ENCODE measurements at places on chromosomes 7 and 10.

- DNase-seq, result no peak
These were observed 298.2 kb upstream of the LRGUK start for GRCh38 chr7:133828906-133829305.

DNA sequence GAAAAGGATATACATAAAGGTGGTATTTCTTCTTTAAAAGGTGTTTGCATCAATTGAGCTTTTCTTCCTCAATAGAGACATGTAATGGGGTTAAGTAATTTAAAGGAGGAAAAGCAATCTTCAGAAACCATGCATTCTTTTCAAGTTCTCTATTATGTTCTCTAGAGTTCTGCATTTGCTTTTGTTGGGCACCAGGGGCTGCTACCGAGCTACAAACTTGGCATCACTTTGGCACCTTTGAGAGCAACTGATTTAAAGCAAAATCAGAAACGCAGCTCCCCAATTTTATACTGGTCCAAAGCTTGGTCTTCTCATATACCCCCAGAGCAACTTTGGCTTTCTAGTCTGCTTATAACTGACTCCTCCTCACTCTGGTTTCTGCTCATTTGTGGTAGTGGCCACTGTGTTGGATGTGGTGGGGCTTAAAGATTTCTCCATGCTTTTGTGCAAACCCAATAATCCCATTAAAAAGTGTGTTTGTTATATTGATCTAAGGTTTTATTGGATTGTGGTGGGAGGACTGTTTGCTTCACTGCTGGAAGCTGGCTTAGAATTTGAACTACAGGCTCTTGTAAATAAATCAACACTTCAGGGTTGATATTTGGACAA, 712.1 kb downstream of the PHTF2 start:
- no peak for DNase-seq

- no peak for DNase-seq
These were observed 281.3 kb downstream of the TNS3 start for GRCh38 chr7:47300472-47301104.

GRCh38 chr7:150938566-150938965, 39.6 kb downstream of the KCNH2 start:
- no peak for DNase-seq

- no peak for DNase-seq
These were observed 186.4 kb downstream of the FAM107B start for GRCh38 chr10:14588084-14588937.

DNA sequence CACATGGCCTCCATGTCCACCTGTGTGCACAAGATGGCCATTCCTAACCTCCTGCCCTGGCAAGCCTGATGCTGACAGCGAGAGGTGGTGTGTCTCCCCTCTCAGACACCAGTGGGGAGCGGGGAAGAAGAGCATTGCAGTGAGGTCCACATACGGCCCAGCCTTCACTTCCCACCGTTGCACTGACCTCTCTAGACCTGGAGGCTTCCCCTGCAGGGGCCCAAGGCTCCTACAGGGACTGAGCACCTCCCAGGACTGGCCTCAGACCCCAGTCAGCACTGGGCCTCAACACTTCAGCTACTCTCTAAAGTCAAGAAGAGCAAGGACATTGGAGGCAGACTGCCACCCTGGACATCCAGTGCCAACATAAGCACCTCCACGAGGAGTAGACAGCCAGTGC, 15.9 kb downstream of the STK32C start:
- no peak for DNase-seq

- DNase-seq, result no peak
These were observed 16.0 kb downstream of the GRIFIN start for GRCh38 chr7:2460188-2460587.

DNA sequence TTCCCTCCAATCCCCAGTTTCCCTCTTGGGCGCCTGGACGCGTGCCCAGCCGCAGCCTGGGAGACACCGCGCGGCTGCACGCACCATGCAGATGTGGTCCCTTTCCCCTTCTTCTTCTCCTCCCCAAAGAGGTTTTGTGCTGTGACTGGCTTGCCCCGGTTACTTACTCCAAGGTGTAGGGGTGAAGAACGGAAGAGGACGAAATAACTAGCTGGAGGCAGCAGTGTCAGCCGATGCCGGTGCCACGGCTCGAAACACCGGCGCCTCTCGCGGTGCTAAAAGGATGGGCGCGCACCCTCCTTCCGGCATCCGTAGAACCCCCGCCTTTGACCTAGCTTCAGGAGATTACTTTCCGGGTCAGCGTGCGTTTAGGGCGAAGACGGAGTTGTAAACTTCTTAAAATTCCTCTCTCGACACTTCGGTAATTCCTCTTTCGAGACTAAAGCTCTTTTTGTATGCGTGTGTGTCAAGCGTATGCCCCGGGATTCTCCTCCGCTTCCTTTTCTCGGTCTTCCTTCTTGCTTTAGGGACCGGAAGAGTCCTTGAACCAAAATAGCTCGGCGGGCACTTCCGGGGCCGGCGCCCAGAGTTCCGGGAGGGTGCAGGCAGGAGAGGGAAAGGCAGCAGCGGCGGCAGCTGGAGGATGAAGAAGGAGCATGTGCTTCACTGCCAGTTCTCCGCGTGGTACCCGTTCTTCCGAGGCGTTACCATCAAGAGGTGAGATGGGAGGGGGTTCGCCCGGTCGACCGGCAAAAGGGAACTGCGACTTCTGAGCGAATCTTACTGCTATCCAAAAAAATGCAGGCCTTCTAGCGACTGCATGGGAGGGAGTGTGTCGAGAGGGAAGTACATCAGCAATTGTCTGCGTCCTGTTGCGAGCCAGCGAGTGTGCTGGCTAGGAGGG, at the start of the genes CDC123 and NUDT5:
Gene CDC123 (plus strand): TSS at position 586 of the 904 bp plus-strand sequence. CDS start 58 bp downstream, at position 644.
Gene NUDT5 (minus strand): TSS at position 289 of the 904 bp plus-strand sequence. CDS start 9,600 bp downstream, outside the sequence.
- DNase-seq, result peak; percentile 73

GRCh38 chr10:118911363-118911762, 118.2 kb upstream of the NANOS1 start:
- no peak for DNase-seq

GRCh38 chr7:128037880-128038619, 6.8 kb upstream of the LRRC4 start:
- no peak for DNase-seq

GRCh38 chr10:95832216-95833041, 75.3 kb upstream of the CC2D2B start:
- DNase-seq, result no peak

- no peak for DNase-seq
These were observed 223.6 kb upstream of the KMT2E start for GRCh38 chr7:104790440-104790839.

GRCh38 chr7:117347480-117347879, 24.6 kb upstream of the WNT2 start:
- DNase-seq, result no peak

- no peak for DNase-seq
These were observed 555.0 kb downstream of the INHBA start for GRCh38 chr7:41147606-41148485.

GRCh38 chr10:771647-772046, 82.2 kb upstream of the DIP2C start:
- DNase-seq, result no peak

DNA sequence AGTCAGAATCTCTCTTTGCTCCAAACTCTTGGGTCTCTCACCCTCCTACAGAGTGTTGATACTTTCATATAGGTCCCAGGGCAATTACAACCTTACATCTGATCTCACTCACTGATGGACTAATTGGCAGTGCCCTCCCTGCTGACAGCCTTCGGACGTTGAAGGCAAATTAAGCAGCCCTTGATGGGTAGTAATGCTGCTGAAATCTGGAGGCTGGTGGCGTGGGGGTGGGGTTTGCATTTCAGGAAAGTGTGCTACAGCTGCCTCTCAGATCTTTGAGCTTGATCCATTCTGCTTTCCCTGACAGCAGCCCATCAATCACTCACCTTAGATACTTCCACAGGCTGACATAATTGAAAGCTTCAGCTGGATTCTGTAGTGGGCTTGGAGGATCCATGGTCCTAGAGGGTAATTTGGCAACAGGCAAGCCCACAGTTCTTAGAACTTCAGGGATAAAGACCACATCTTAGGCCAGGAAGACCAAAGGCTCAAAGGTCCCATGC, 349.1 kb upstream of the PODXL start:
- no peak for DNase-seq

DNA sequence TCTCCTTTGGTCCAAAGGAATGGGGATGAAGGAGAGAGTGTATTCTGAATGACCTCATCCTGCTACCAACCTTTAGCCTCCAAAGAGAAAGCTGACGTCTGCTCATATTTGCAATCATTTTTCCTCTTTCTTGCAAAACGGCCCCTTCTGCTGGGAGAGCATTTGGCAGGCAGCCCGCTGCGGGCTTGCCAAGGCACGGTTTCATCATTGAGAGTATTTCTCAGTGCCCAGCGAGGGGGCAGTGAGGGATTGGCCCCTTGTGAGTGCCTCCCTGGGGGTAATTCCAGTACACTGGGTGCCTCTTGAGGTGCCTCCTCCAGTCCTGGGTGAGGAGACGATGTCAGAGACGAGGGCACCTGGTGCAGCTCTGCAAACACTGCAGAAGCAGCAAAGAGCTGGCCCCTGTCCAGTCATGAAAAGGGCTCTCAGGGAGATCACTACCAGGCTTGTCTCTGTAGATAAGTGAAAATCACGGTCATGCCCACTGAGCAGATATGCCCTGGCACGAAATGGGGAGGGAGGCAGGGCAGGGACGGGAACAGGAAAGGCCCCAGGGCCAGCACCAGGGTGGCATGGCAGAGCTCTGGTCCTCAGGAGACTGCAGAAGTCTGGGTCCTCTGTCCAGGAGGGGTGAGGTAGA, 48.7 kb upstream of the SHH start:
- DNase-seq, result no peak

- no peak for DNase-seq
These were observed 355.9 kb upstream of the FZD8 start for GRCh38 chr10:35998026-35998425.

GRCh38 chr7:151308791-151309190, 32.8 kb upstream of the NUB1 start:
- no peak for DNase-seq

GRCh38 chr7:115910541-115911164, 119.9 kb downstream of the TFEC start:
- DNase-seq, result no peak

DNA sequence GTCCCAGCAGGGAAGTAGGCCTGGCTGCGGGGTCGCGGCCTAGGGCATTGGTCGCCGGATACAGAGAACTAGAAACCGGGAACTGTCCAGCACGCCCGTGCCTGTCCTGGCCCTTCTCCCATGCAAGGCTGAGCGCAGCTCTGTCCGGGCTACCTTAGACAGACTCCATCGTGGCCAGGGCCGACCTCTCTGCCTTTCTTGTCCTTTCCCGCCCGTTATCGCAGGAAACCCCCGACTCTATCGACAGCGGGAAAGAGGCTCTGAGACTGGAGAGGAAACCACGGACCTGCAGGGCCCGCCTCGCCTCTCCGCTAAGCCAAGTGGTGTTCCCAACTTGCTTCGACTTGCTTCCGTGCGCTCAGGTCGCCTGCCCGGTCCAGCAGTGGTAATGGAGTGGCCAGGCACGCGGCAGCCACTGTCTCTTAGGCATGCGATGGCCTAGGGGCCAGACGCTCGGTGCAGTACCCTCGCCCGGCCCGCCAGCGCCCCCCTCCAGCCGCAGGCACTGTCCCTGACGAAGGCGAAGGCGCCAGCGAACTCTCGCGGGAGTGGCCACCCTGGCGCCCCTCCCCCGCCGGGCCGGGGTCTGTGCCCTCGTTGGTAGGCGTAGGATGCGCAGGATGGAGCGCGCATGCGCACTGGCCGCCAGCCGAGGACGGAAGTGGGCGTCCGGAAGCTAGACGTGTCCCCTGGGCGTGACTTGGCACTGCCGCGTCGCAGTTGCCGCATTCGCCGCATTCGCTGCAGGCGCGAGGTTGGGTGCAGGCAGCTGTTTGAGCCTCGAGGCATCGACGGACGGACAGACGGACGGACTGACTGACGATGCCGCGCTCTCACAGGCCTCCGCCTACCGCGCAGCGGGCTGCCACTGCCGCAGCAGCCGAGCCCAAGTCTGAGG, 54.4 kb downstream of the MCMBP start:
- no peak for DNase-seq

- DNase-seq, result no peak
These were observed 10.4 kb downstream of the TMEM270 start for GRCh38 chr7:73871163-73872011.

- DNase-seq, result no peak
These were observed 93.5 kb downstream of the PAXIP1 start for GRCh38 chr7:154909241-154910105.

DNA sequence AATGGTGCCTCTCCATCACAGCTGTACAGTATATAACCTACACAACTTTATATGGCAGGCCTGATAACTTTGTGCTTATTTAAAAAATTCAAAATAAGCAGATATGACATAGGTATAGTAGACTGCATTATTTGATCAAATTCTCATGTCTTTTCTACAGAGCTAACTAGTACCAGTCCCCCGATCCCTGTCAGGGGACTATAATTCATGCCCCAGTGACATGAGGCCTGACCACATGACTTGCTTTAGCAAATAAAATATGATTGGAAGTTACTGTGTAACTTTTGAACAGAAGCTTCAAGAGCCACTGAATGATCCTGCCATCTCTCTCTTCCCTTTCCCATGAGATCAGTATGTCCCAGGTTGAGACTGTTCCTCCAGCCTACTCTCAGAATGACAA, 49.2 kb upstream of the WNT2 start:
- no peak for DNase-seq

DNA sequence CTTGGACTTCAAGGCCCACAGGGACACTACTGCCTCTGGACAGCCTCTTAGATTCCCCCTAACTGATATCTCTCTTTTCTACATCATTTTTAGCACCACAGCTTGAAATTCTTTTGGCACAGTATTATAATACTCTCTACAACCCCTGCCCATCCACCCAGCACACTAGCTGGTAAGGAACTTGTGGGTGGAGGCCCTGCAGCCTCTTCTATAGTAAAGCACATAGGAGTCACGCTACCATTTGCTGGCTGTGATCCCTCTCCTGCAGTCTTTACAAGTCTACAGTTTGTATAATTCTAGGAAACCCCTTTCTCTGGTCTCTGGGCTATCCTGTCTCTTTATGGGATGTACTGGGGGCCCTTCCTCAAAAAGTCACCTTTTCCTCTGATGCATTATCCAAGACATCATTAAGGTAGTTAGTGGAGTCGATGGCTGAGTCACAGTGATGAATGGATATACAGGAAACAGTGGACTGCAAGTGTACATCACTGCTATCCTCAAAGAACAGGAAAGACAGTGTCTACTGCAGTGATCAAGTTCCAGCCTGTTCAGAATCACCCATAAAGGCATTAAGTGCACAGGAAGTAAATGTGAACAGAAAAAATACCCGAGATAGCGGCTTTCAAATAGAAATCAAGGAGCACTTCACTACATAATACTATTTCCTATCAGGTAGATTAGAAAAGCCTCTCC, 54.4 kb downstream of the STK17A start:
- DNase-seq, result no peak

DNA sequence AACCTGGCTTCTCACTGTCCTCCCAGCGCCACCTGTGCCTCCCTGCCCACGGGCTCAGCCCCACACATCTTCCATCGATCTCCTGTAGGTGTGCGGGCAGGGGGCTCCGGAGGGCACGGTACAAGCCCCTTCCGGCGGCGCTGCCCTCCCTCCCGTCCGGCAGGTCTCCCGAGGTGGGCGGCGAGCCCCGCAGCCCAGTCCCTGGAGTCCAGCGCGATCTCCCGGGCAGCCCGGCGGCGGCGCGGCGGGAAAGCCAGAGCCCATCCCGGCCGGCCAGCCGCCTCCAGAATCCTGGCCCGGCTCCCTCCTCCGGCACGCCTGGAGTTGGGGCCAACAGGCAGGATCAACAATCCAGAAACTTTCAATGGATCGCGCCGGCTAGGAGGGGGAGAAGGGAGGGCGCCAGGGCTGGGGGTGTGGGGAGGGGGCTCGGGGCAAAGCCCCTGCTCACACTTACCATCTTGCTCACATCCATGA, 100.1 kb downstream of the HIP1 start:
- DNase-seq, result no peak
